ENCODE measurements at places on chromosomes 12 and 14.

DNA sequence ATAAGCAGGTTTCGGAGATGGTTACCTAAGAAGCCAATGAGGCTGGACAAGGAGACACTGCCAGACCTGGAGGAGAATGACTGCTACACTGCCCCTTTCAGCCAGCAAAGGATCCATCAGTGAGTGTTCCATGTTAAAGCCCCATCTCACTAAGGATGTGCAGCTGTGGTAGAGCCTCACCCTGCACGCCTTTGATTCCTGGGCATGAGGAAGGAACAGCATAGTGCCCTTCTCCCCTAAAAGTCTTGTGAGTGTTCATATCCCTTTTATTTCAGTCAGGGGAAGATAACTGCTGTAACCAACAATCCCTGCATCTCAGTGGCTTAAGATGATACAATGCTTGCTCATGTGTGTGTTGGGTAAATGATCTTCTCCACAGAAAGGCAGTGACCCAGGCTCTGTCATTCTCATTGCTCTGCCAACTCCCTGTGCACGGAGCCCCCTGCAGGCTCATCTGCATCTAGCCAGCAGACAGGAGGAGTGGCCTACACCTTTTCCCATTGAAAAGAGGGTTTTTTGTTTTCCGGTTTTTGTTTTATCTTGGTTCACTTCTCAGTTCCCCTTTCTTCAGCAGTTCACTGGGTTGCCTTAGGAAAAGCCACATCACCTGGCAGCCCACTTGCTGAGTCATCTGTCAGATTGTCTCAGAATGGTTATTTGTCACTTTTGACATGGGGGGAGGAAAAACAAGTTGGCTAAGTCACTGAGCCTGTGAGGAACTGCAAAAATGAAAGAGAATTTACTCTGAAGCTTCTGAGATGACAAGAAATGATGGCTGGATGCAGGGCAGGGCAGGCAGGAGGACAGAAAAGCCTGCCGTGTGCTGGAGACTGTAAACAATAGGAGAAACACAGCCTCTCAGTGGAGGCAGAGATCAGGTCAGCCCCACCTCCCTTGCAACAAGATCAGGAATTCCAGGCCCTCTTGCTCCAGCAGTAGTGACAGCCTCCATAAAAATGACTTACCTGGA is 193.3 kb downstream of the ANO4 start:
- DNase-seq, result peak; percentile 23

- DNase-seq, result no peak
Measured at GRCh38 chr12:24062642-24063245, 113.3 kb upstream of the SOX5 start.

GRCh38 chr14:76772300-76773187 is 11.3 kb downstream of the VASH1 start:
- no peak for DNase-seq

DNA sequence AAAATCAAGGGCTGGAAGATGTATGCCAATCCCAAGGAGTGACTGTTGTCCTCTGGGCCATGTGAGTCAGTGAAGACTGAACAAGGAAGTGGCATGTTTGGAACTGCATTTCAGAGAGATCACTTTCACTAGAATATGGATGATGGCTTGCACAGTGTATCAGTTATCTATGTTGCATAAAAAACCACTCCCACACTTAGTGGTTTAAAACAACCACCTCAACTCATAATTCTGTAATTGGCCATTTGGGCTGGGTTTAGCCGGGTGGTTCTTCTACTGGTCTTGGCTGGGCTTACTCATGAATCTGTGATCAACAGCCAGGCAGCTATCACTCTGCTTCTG is 15.4 kb downstream of the BDKRB1 start:
- DNase-seq, result no peak

DNA sequence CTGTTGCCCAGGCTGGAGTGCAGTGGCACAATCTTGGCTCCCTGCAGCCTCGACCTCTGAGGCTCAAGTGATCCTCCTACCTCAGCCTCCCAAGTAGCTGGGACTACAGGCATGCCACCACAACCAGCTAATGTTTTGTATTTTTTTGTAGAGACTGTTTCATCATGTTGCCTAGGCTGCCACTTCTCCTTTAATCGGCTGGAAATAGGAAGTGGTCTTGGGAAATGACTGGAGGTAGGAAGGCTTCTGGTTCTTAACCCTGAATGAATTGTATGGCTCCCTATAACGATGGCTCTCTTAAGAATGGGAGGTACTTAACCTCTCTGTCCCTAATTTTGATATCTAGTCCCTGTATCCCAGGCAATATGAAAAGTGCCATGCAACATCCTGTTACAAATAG is 113.9 kb upstream of the USP15 start:
- DNase-seq, result no peak

GRCh38 chr14:87133073-87133801 is 859.7 kb downstream of the GALC start:
- DNase-seq, result no peak

DNA sequence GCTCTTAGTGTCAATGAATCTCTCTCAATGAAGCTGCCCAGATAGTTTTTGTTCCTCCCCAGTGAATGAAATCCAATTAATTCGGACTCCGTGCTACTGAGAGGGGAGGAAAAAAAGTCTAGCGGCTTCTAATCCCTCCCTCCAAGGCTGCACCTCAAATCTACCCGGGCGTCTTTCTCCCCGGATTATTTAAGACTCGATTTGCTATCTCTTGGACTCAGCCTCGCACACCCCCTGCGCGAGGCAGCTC is 134 bp downstream of the DUSP6 start:
- no peak for DNase-seq

DNA sequence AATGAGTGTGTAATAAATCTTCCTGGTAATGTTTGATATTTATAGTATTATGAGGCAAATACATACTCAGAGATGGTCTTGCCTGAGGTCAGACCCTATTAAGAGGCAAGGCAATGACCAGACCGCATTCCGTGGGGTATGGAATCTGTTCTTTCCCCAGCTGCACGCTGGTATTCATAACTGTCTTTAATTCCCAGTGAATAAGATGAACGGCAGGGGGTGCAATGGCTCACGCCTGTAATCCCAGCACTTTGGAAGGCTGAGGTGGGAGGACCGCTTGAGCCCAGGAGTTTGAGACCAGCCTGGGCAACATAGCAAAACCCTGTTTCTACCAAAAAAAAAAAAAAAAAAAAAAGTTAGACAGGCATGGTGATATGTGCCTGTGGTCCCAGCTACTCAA is 44.6 kb downstream of the ERO1A start:
- DNase-seq, result no peak

DNA sequence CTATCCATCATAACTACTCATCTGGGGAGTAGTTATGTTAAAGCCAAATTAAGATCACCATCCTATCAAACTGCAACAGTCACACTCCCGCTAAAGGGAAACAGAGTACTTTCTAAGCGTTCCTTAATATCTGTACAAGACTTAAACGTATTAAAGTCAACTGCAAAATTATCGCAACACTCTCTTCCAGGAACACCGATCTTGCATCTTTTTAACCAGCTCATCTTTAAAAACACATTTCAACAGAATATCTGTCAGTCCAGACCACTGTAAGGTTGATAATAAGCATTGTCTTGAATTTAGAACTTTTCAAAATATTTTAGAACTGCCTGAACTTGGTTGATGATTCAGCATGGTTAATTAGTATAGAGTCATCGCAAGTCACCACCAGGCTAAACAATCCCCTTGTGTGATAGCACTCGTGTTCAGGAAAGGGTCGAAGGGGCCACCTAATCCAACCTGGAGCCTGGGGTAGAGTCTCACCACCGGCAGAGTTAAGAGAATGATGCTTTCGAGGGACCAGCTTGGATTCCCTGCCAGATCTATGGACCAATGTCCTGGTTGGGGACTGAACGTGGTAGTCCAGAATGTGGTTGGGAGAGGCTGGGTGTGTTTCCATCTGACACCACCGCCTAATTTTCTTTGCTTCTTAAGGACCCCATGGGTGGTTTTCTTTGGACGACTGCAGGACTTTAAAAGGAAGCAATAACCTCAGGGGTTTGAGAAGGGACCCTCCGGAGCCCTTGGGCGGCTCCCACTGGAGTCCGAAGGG is 890 bp downstream of the SPTLC2 start:
- no peak for DNase-seq

DNA sequence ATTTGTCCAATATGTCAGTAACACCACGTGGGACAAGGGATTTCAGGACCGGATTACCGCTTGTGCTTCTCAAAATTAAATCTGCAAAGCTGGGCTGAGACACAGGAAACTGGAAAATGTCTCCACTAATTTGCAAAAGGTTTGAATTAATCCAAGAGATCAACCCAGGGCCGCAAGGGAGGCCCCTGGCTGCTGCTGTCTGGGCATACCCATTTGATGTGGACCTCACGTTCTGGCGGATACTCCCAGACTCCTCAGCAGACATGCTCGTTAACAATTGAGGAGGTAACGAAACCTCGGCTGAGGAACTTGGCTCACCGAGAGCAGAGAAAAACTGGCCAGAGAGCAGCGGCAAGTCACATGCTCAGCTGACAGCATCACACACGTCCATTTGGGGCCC is 180.6 kb downstream of the SLC15A4 start:
- DNase-seq, result no peak
